ENCODE measurements at places on chromosomes 7 and 10. TPM values are rescaled to one million over a fixed set of nuclear protein-coding genes. Genes with fewer than 3 reads are reported as not detected.

UCN3 gene
- not detected for total RNA-seq

DNA sequence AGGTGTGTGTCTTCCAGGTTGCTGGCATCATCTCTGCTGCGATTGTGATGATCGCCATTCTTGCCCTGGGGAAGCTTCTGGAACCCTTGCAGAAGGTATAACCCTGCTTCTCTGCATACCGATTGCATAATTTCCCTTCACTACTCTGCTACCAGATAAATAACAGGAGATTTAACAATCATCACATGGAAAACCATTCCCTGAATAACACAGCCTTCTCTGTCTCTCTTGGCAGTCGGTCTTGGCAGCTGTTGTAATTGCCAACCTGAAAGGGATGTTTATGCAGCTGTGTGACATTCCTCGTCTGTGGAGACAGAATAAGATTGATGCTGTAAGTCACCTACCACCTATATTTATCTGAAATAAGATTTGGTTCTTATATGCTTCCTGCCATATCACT, 33.8 kb downstream of the SLC26A4 start:
- no peaks in the 10 kb centered on the region for H3K36me3 ChIP-seq
- no peak overlapping the region for H3K27ac ChIP-seq
- DNase-seq: no peak
- no peaks in the 10 kb centered on the region for H3K27me3 ChIP-seq
- H3K4me3 ChIP-seq: no peak overlapping the region
- no peaks in the 10 kb centered on the region for H3K4me1 ChIP-seq

DNA sequence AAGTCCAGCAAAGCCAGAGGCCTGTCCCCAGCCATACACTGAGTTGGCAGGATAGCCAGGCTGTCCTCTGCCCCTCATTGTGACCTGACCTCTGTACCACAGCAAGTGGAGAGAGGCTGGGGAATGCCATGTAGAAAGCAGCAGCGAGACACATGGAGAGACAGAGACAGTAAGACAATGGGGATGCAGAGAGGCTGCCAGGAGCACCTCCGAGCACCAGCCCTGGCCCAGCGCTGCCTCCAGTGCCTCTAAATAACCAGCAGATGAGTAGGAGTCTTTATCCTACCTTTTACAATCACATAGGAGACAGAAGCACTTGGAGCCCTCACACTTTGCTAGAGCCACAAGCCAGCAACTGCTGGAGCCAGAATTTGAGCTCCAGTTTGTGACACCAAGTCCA, 8.1 kb downstream of the GDF2 start:
- H3K27me3 ChIP-seq: no peaks in the 10 kb centered on the region
- no peaks in the 10 kb centered on the region for H3K4me1 ChIP-seq
- no peak for DNase-seq
- no peak overlapping the region for H3K27ac ChIP-seq
- no peak overlapping the region for H3K4me3 ChIP-seq
- H3K36me3 ChIP-seq: no peaks in the 10 kb centered on the region

DNA sequence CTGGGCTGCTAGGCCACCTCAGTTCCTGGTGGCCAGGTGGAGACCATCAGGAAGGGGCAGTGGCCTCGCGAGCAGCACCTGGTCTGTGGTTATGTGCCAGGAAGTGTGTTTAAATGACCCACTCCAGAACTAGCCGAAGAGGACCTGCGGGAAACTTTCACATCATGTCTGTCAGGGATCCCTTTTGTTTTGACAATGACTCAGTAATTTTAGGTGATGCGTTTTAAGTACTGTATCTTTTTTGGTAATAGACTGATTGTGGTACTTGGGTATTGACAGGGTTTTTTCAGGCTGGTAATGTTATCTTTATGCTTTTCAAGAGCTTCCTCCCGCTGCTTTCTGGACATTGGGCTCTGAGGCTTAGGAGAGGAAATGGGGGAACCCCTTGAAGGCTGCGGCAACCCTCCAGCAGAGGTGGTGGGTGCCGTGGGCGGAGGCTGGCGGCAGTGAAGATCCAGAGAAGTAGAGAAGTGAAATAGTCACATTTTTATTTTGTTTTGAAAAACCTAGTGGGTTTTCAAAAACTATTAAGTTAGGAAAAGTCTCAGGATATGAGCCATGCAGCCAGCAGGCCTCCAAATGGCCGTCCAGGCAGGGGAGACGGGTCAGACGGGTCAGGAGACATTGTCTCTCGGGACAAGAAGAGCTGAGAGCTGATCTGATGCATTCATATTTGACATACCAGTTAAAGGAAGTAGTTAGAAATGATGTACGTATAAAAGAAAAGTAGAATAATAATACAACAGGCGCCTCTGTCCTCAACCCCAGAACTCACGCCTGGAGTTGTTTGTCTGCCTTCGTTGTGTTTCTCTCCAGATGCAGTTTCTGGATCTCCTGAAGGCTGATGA, 27.7 kb downstream of the PPP2R2D start:
- DNase-seq: no peak
- peaks cover 57% of the 10 kb centered on the region for H3K4me1 ChIP-seq
- no peaks in the 10 kb centered on the region for H3K27me3 ChIP-seq
